ENCODE measurements at places on chromosomes 1 and 21.

DNA sequence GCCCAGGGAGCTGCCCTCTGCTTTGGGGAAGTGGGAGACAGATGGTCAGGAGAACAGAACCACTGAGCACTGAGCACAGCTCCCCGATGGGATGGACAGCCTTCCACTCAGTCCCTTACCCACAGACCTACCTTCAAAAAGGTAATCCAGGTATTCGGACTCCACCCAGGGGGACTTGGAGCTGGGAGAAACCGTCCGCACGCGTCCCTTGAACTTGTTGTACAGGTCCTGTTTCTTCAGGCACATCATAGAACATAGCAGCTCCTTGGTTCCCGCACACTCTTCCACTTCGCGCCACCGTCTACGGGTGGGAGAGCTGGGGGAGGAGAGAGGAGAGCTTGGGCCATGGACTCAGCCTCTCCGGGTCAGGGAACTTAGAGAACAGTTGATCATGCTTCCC, 17.8 kb downstream of the IFNLR1 start:
- no peak for DNase-seq

- DNase-seq = no peak
Observed at GRCh38 chr1:202703191-202703590, 7.1 kb downstream of the SYT2 start.

DNA sequence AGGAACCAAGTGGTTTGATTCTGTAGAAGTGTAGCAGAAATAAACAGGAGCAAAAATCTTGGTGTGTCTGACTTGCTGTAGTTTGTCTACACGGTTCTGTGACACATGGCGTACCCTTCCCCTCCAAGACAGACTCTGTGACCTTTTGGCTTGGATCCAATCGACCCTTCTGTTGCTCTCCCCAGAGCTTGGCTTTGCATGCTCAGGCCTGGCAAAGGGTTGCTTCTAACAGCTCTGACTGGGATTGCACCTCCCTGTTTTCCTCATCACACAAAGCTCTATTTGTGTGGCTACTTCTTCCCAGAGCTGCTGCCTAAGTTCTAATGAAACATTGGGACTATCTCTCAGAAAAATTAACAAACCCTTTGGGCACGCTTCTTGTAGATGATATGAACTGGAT, 24.0 kb downstream of the NGF start:
- no peak for DNase-seq

DNA sequence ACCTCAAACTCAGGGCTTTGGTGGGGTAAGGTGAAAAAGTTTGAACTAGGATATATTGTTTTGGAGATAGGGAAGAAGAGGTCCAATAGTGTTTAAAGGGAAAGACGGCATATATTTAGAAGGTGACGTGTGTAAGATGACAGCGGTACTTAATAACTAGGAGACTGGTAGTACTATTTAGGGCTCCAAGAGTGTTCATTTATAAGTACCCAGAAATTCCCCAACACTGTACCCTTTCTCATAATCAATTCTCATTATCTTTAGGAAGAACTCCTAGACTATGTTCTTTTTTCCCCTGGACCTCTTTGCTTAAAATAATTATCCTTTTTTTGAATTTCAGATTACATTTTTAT, 1.5 kb downstream of the LYPLAL1 start:
- no peak for DNase-seq

- no peak for DNase-seq
Observed at GRCh38 chr1:244102046-244102445, 51.0 kb downstream of the ZBTB18 start.

GRCh38 chr1:74822851-74823401, 90.0 kb downstream of the TYW3 start:
- DNase-seq = no peak
